ENCODE measurements at places on chromosomes 11 and 22.

- no peak for DNase-seq
Measured at GRCh38 chr11:126147208-126148111, 64.0 kb downstream of the RPUSD4 start.

DNA sequence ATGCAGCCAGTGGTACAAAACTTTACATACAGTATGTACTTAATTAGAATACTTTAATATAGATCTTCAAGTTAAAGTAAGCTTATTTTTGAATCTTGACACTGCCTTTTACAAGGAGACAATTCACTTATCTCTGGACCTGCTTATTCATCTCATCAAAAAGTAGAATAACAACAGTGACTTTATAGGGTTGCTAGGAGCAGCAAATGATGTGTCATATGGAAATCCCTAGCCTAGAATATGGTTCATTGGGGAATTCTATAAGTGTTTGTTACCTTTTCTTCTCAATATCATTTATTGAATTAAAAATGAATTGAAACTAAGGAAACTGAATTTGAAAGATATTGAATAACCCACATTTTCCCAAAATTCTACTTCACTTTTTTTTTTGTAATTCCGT, 45.0 kb upstream of the FIBIN start:
- DNase-seq: no peak

DNA sequence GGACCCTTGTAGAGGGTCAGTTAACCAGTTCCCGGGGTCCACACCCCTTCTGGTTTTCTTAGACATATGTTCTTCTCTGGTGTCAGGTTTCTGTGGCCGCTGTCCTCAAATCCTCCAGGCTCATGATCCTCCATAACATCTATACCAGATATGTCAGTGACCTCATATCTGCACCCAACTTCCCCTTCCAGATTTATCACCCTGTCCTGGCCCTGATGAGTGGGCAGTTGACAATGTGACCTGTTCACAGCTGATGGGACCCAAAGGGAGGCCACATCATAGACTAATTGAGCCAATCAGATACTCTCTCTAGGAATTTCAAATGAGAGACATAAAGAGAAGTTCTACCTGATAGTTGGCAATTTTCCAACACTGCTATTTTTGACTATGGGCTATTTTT, 5.1 kb downstream of the DKK3 start:
- DNase-seq: no peak

- DNase-seq: no peak
Measured at GRCh38 chr11:18633256-18634139, 644 bp downstream of the SPTY2D1 start.

- no peak for DNase-seq
Measured at GRCh38 chr11:95252586-95252985, 21.6 kb upstream of the SESN3 start.
